ENCODE measurements at places on chromosomes 13 and 19.

DNA sequence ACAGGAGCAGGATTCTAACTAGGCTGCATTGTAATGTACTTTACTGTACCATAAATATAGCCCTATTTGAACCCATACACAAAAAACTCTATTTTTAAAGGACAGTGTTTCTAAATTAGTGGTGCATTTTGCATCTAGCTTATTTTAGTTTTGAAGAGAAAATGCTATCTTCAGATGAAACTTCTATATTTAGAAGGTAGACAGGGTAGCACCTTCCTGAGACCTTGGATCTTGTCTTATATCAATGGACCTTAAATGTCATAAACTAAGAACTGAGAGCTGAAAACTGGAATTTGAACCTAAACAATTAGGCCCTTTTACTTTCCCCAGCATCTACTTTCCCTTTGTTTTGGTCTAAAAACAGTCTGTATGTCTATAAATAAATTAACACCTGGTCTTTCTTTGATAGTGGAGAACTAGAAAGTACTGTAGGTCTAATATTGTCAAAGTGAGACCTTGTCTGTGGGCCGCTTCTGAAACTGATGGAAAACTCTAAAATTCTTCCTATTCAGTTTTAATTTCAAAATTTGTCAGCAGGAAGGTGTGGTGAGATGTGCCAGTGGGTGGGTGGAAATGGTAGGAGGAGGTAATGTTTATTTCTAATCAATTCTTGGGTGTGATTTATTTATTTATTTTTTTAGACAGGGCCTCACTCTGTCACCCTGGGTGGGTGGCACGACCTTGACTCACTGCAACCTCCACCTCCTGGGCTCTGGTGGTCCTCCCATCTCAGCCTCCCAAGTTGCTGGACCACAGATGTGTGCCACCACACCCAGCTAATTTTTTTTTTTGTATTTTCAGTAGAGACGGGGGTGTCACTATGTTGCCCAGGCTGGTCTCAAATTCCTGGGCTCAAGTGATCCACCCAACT lies 10.1 kb downstream of the COG3 start:
- DNase-seq = no peak

GRCh38 chr13:76663592-76664335 lies 222.4 kb downstream of the KCTD12 start:
- DNase-seq = peak; percentile 64

- peak; percentile 56 for DNase-seq
Observed at GRCh38 chr19:679418-680286, 3.5 kb downstream of the FSTL3 start.

GRCh38 chr13:72168126-72168855 lies 301.3 kb upstream of the DACH1 start:
- DNase-seq = peak; percentile 1

DNA sequence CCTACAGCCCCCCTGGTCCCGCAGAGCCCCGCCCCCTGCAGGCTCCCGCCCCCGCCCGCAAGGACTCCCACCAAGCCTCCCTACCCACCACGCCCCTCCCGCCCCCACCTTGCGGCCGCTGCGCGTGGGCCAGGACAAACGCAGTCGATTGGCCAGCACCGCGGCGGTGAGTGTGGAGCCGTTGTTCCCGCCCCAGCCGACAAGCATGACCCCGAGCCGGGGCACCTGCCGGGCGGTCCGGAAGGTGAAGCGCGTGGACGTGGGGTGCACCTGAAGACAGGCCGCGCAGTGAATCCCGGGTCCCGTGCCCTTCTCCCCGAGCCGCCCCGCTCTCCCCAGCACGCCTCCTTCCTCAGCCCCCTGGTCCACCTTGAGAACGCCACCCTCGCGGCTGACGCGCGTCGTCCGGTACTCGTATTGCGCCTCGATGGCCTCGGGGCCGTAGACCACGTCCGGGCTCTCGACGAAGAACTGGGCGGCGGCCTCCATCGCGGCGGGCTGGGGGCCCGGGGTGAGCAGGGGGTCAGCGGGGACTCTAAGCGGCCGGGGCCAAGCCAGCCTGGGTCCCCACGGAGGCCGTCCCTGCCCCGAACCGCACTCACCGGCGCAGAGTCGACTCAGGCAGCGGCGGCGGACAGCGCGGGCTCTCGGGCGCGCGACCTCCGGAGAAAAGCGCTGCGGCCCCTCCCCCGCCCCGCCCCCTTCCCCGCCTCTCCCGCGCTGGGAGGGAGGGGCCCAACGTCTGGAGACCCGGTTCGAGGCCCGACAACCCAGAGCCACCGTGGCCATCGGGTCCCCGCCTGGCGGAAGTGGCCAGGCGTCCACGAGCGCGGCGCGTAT lies at the start of gene ISYNA1:
TSS of gene ISYNA1 (minus strand) at position 643 of the 840 bp plus-strand sequence. CDS start at position 489, 154 bp downstream.
- no peak for DNase-seq

GRCh38 chr19:10191347-10191746 lies 3.4 kb downstream of the DNMT1 start:
- no peak for DNase-seq

DNA sequence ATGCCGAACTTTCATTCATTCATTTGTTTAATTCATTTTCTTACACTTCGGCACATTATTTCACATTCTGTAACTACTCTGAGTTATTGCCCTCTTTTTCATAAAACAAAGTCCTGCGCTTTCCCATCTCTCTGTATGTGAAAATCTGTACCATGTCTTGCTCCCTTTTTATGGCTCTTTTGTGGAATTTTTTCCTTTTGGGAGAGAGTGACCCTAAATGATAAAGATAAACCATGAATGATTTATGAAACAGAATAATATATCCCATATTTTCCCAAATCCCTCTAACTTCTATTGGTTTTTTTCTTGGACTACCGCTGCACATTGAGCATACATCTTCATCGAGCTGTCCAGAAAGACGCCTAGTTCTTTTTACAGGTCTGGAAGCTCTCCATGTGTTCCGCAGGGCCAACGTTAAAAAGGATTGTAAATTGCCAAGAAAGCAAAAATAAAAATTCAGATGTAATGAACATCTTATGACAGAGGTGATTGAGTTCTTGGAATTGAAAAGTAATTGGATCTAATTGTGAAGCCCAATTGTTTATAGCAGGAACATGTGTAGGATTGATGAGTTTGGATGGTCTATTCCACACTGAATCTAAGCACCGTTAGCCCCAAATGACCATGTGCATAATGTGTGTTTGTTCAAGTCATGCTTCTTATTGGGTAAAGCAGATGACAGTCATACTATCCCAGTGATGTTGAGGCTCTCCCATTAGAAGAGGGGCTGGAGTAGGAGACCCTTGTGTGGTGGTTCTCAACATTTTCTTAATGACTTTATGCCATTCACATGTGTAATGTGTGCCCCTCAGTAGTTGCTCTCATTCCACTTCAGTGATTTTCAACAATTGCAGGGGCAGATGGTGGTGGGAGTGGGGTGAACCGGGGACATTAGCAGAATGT lies 378.9 kb downstream of the DLEU7 start:
- no peak for DNase-seq

GRCh38 chr13:63011996-63012395 lies 1596.3 kb upstream of the PCDH20 start:
- no peak for DNase-seq

DNA sequence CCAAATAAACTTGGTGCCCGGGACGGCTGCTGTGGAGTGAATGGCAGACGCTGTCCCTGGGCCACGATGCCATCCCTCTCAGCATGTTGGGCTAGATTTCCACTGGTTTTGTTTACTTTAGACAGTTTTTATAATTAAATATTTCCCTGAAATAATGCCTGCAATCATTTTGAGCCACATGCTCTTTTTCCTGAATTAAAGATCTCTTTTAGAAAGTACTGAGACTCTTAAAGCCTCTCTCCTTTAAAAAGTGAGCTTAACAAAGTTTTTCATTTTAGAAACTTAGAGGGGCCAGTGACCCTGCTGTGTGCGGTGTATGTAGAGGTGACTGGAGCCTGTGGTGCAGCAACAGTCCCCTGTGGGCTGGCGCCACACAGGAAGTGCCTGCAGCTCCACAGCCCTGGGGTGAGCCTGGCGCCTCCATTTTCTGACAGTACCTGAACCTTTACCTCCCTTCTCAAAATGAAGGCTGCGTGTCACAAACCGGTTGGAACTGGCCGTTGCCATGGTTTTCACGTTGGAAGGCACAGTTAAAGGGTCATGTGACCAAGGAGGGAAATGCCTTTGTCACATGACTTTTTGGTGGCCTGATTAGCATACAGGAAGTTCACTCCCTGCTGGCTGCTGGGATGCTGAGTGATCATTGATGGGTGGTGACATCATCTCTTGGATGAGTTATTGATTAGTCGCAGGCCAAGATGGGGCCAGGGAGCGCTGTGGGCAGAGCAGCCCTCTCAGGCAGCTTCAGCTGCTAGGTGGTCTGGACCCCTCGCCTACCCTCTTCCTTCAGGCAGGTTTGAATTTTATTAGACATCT lies 26.3 kb downstream of the TSSK6 start:
- peak; percentile 65 for DNase-seq

DNA sequence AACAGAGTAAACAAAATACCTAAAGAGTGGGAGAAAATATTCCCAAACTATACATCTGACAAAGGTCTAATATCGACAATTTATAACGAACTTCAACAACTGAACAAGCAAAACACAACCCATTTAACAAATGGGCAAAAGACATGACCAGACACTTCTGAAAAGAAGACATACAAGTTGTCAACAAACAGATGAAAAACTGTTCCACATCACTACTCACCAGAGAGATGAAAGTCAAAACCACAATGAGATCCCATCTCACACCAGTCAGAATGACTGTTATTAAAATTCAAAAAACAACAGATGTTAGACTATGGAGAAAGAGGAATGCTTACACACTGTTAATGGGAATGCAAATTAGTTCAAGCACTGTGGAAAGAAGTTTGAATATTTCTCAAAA lies 233.8 kb upstream of the EDNRB start:
- no peak for DNase-seq

GRCh38 chr13:46468570-46469463 lies 81.8 kb upstream of the RUBCNL start:
- DNase-seq = no peak

DNA sequence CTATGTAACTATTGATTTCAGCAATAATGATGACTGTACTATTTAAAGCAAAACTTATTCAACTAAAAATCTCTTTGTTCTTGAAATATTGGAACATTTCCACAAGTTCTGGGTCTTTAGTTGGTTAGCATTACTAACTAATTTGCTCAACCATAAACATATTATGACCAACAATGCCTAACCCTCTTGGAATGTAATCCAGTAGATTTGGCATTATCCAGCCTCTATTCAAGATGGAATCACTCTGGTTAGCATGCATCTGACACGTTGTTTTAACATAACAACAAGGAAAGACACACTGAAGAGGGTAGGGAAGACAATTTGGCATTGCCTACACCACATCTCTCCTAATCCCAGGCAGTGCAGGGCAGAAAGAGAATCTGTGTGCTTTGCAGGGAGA lies 941.3 kb upstream of the PCDH20 start:
- DNase-seq = no peak

DNA sequence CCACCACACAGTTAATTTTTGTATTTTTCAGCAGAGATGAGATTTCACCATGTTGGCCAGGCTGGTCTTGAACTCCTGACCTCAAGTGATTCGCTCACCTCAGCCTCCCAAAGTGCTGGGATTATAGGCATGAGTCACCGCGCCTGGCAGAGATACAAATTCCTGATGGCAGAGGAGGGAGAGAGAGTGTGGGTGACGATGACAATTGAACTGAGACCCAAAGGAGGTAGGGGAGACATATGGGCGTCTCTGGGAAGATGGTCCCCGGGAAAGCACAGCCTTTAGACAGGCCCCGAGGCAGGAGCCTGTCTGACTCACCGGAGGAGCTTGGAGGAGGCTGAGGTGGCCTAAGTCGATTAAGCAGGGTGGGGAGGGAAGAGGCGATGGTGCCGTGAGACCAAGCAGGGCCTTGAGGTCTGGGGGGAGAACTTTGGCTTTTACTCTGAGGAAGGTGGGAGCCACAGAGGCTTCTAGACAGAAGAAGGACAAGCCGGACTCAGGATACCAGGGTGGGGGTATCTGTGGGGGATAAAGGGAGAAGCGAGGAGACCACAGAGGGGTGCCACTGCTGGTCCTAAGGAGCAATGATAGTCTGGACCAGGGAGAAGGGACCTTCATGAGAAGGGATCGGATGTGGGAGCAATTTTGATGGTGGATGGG lies 38.2 kb downstream of the ARRDC2 start:
- no peak for DNase-seq

DNA sequence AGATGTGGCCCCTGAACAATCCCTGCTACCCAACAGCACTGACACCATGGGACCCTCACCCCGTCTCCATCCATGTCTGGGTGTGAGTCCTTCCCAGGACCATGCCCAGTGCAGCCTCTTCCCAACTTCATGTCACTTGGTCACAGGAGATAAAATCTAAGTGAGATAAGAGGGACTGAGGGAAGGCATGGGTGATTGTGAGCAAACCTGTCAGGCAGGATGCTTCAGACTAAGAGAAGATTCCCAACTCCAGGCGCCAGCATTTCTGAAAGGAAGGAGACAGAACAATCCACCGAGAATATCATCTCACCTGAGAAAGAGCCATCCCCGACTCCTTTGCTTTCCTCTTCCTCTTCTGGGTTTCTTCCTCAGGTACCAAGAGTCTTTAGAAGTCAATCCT lies 7.5 kb downstream of the ZNF320 start:
- DNase-seq = no peak

DNA sequence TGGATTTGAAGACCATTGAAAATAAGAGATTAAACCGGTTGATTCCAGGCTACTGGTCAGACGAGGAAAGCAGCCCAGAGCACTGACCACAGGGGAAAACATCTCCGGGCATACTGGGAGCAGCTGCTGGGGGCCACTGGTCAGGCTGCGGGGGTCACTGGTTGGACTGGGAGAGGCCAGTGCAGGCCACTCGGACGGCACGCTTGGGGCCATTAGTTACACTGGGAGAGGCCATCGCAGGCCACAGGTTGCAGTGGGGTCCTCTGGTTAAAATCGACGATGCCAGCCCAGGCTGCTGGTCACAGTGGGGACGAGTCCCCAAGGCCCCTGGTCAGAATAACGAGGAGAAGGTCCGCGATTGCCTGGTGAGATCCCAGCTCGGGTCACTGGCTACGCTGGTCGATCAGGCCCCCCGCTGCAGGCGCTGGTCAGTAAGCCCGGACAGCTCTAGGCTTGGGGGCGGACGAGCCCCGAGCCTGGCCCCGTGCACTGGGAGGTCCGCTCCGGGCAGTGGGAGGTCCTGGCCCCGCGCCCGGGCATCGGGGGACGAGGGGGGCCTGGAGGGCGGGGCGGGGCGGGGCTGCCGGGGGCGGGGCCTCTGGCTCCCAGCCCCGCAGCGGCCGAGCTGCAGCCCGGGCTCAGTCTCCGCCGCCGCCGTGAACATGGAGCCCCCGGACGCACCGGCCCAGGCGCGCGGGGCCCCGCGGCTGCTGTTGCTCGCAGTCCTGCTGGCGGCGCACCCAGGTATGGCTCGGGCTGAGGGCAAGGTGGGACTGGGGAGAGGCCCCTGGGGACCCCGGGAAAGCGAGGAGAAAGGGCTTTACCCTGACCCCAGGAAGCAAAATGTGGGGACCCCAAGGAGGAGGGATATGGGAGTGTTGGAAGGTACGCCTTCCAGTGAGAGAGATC lies at the start of gene BCAM:
TSS of gene BCAM (plus strand) at position 641 of the 909 bp plus-strand sequence. CDS start at position 663, 22 bp downstream.
- DNase-seq = no peak

- peak; percentile 60 for DNase-seq
Observed at GRCh38 chr19:49554701-49555181, 25.6 kb downstream of the NOSIP start.

GRCh38 chr13:23763318-23763717 lies 125.9 kb downstream of the MIPEP start:
- no peak for DNase-seq

Data from Kasumi-1 (cell line).